ENCODE measurements at places on chromosomes 2 and 18.
A peak's percentile ranks its signal among the peaks of the same experiment; 100 is the strongest.

- DNase-seq, result no peak
Observed at GRCh38 chr2:20080428-20080827, 29.0 kb upstream of the LAPTM4A start.

DNA sequence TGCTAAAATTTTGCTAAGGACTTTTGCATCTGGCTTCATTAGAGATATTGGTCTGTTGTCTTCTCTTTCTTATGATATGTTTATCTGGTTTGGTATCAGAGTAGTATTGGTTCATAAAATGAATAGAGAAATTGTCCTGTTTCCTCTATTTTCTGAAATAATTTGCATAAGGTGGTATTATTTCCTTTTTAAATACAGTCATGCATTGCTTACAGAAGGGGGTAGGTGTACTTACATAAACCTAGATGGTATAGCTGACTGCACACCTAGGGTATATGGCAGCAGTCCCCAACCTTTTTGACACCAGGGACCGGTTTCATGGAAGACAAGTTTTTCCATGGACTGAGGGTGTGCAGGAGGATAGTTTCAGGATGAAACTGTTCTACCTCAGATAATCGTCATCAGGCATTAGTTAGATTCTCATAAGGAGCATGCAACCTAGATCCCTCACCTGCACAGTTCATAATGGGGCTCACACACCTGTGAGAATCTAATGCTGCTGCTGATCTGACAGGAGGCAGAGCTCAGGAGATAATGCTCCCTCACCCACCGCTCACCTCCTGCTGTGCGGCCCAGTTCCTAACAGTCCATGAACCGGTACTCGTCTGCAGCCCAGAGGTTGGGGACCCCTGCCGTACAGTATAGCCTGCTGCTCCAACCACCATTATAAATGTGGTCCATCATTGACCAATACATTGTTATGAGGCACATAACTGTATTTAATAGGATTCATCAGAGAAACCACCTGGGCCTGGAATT is 189.2 kb downstream of the FAM210A start:
- no peak for DNase-seq

DNA sequence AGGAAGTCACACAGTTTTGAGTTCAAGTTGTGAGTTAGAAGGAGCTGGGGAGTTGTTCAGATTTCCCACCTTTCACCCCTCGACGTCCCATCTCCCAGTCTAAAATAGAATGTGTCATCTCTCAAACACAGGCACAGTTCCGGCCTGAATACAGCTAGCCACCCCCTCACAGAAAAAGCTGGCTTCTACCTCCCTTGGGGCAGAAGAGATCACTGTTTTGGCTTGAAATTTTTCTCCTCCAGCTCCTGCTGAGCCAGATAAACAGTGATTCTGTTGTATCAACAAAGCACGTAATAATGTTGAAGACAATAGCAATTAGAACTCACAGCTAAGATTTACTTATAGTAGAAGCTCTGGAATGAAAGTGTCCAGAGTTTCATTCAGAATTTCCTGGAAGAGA is 74.7 kb downstream of the KIAA2012 start:
- DNase-seq, result no peak

DNA sequence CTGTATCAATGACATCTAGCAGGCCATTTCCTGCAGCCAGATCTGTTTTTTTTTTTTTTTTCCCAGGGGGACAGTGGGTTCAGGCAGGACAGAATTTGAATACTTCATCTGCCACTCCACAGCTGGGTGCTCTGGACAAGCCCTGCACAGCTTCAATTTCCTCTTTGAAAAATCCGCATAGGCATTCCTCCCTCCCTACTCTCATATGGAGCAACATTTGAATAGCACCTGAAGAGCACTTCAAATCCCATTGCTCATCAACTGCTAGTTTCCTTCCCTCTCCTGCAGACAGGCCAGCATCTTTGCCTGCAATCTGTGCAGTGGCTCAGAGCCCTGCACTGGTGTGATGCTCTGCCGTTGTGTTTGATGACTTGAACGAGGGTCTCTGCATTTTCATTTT is 326.3 kb downstream of the TSN start:
- no peak for DNase-seq

DNA sequence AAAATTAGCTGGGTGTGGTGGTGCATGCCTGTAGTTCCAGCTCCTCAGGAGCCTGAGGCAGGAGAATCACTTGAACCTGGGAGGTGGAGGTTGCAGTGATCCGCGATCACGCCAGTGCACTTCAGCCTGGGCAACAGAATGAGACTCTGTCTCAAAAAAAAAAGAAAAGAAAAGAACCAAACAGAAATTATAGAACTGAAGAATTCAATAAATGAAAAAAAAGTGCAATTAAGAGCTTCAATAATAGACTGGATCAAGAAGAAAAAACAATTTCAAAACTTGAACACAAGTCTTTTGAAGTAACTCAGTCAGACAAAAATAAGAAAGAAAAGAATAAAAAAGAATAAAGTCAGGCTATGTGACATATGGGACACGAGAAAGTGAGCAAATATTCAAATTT is 175.8 kb upstream of the ZSWIM2 start:
- no peak for DNase-seq

DNA sequence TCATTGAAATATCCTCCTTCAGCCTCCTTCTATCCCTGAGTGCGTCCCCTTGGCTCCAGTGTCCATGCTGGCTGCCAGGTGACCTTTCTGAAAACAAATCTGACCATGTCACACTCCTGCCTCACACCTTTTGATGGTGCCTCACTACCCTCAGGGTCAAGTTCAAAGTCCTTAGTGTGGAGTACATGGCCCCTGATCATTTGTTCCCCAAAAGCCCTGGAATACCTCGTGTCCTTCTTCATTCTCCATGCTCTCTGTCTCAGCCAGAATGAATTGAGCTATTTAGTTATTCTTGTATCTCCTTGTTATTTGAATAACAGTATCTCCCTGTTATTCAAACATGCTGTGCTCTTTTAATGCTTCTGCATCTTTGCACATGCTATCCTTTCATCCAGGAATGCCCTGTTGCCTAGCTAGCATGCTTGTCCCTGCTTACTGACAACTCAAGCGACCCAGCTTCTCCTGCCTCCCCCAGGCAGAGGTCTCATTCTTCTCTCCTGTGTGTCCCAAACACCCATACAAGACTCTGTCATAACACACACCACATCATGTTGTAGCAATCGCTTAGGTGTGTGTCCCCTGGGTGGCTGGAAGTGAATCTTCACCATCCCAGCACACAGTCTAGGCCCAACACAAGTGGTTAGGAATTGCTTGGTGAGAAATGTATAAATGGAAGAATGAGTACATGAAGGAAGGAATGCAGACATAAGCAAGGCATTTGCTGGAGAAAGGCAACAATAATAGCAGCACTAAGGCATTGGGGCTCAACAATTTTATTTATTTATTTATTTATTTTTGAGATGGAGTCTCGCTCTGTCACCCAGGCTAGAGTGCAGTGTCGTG is 144.0 kb downstream of the DDX1 start:
- DNase-seq, result no peak

GRCh38 chr2:96881349-96882195 is 11.7 kb upstream of the SEMA4C start:
- DNase-seq, result no peak

DNA sequence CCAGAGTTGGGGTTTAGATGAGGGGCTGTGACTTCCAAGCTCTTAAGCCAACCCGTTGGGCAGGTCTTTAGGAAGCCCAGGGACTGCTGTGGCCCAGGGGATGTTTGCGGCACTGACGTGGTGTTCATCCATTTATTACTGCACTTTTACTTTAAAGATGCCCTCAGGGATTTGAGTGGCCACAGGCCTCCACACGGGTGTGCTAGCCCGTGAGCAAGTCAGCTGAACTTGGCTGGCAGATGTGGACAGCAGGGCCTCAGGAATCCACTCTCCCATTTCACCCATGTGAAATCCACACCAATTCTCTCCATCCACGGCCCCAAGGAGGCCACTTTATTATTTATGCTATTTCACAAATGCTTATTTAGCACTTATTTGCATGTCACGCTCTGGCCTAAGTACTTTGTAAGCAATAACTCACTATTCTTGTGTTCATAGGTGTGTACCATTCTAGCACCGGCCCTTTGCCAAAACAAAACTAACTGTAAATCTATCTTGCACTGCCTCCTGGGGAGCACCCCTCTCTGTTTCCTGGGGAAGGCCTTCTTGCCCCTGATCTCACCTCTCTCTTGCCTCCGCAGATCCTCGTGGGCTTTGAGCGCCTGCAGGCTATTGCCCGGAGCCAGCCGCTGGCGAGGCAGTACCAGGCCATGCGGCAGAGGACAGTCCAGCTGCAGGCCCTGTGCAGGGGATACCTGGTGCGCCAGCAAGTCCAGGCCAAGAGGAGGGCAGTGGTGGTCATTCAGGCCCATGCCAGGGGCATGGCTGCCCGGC is 39.1 kb upstream of the GPR17 start:
- DNase-seq, result no peak

DNA sequence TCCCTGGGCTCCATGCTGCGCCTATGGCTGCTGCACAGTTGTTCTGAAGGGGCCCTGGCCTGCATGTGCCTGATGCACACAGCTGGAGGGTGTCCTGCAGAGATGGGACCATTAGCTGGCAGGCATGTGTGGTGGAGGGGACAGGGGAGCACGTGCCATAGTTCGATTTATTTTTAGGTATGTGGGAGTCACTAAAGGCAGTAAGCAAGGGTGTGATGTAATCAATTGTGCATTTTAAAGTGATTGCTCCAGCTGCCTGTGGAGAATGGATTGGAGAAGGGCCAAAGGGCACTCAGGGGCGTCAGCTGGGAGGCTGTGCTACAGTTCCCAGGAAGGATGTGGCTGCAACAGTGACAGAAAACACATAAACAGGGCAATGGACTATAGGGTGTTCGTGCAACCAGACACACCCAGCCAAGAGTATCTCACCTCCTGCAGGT is 205.1 kb downstream of the ARL4C start:
- no peak for DNase-seq

DNA sequence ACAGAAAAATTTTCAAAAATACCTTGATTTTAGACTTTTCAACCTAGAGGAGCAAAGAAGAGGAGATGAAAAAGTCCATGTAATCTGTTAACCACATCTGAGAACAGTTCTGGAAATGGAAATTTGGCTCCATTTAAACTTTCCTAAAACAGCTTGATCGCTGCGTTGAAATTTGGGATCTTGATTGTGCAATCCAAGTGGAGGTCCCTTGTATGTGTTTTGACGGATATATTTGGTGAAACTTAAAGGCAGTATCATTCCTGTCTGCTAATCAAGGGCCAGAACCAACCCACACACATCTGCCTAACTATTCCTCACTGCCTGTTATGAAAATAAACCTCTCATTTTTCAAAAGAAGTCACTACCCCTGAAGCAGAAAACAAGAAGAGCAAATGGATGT is 46.6 kb downstream of the SPATS2L start:
- DNase-seq, result no peak

GRCh38 chr2:197599285-197599965 is 76.0 kb downstream of the RFTN2 start:
- DNase-seq, result peak; percentile 93

GRCh38 chr18:36628435-36629137 is 200.2 kb downstream of the TPGS2 start:
- no peak for DNase-seq
